ENCODE measurements at places on chromosomes 4 and X.
A peak's percentile ranks its signal among the peaks of the same experiment; 100 is the strongest.

DNA sequence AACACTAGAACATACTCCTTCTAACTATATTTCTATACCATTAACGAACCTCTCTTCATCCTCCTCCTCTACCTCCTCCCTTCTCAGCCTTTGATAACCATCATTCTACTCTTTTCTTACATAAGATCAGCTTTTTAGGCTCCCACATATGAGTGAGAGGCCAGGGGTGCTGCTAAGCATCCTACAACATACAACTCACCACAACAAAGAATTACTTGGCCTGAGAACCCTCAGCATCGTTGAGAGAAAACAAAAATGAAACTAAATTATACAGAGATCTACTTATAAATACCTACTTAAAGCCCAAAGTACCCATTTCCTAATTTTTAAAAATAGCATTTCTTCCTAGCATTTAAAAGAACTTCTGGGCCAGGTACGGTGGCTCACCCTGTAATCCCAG, 77.7 kb downstream of the CC2D2A start:
- no peak for DNase-seq

GRCh38 chr4:56149591-56149990, 200.8 kb downstream of the CEP135 start:
- no peak for DNase-seq

- no peak for DNase-seq
These were observed 51.4 kb downstream of the PTTG2 start for GRCh38 chr4:38011511-38012162.

DNA sequence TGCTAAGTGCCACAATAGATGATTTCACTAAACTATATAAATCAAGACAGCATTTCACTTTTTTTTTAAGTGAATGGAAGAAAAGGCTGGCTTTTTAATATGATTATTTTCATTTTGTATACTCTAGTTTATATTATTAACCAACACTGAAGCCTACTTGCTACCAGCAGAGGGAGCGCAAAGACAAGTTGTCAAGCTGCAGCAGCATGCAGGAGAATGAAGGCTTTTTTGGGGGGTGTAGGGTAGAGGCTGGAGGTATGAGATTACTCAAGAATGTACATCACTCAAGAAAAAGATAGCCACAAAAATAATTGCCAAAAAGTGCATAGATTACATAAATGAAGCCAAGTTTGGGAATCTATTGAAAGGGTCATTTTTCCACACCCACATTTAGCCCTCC, 519.5 kb downstream of the FGF13 start:
- peak; percentile 2 for DNase-seq

GRCh38 chrX:1421433-1422134, 29.7 kb upstream of the SLC25A6 start:
- no peak for DNase-seq

DNA sequence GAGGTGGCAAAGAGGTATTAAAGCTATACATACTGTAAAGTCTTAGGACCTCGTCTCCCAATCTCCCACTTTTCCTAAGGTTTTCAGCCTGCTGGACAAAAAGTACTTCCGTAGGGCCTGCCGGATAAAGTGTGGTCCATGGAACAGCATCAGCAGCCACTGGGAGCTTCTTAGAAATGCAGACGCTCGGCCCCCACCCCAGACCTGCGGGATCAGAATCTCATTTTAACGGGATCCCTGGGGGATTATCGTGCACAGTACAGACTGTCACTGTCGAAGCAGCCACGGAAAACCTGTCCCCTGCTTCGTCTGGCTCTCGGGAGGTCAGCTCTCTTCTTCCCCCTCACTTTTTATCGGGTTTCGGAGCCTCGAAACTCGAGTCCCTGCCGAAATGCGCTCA, 802 bp downstream of the ADGRG2 start:
- DNase-seq: no peak

DNA sequence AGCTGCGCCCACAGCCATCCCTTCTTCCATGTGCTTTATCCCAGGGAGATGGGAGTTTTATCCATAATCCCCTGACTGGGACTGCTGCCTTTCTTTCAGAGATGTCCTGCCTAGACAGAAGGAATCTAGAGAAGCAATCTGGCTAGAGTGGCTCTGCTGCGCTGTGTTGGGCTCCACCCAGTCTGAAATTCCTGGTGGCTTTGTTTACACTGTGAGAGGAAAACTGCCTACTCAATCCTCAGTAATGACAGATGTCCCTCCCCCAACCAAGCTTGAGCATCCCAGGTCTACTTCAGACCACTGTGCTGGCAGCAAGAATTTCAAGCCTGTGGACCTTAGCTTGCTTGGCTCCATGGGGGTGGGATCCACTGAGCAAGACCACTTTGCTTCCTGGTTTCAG, 116.9 kb upstream of the AR start:
- no peak for DNase-seq

- DNase-seq: no peak
These were observed 198.6 kb downstream of the KCNIP4 start for GRCh38 chr4:21749924-21750323.

GRCh38 chrX:1466232-1466661, 13.5 kb upstream of the ASMTL start:
- no peak for DNase-seq

DNA sequence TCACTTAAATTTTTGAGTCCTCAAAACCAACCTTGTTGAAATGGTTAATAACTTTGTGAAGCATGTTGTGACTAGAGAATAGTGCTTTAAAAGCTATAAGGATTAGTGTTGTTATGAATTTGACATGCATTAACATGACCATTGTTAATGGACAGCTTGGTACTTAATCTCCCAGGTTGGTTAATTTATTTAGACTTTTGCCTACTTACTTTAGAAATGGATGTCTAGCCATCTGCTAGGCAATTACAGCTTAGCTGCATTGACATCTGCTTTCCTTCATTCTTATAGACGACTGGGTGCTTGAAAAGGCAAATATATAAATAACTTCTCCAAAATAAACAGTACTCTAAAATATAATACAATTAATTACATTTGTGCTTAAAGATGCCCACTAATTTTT, 368.0 kb downstream of the CCSER1 start:
- no peak for DNase-seq

DNA sequence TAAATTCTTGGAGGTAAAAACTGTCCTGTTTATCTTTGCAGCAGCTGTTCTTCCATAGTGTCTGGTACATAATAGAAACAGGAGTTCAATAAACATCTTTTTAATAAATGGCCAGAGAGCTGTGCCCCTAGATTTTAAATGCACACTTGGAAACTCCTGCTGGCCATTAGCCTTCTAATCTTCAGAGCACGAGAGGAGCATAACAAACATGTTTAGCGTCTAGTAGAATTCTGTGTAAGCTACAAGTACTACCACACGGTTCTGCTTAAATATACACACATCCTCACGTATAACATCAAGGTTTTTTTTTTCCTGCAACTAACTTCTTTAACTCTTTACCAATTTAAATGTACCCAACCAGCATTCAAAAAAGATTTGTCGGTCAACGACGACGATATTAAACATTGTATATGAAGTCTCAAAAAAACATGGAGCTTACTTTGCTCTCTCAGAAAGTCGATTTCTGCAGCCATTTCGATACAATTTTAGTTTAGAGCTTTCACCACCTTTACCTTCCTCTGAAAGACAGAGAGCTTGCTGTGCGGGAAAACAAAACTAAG, 628 bp downstream of the SCLT1 start:
- DNase-seq: no peak

Data from right kidney (tissue), 9 donors.